ENCODE measurements at places on chromosomes 2 and 18.

- DNase-seq, result no peak
Measured at GRCh38 chr2:164014068-164014731, 278.4 kb upstream of the FIGN start.

DNA sequence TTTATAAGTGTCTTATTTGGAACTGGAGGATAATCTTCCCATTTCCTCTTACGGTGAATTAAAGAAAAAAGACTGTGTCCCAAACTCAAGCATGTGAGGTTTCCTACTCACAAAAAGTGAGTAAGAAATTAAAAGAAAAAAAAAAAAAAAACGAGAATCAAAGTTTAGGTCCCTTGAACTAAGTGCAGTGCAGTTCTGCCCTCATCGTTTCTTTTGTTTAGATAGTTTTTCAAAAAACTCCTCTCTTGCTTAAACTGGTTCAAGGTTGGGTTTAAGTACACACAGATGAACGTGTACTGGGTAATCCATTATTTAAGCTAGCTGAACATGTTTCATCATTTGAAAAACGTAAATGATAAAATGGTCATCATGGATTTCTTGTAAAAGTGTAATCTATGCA lies 235.9 kb upstream of the KCNJ3 start:
- DNase-seq, result no peak

GRCh38 chr2:46171411-46171953 lies 125.7 kb upstream of the EPAS1 start:
- no peak for DNase-seq

GRCh38 chr2:205720451-205720902 lies 38.2 kb downstream of the NRP2 start:
- no peak for DNase-seq

- no peak for DNase-seq
Measured at GRCh38 chr2:43098539-43098938, 127.9 kb downstream of the ZFP36L2 start.

Measured in Panc1 (cell line).